Dermis microvascular lymphatic vessel endothelial cell (primary cell): ENCODE measurements at places on chromosomes 1 and 21. TPM values are rescaled to one million over a fixed set of nuclear protein-coding genes. Genes with fewer than 3 reads are reported as not detected.

The TIAM1 gene
- 0.38 and 0.64 TPM in 2 replicates for total RNA-seq

The NTPCR gene
- 8.6 and 9.4 TPM in 2 replicates for total RNA-seq

The ZNF593 gene
- 19.3 and 23.5 TPM in 2 replicates for total RNA-seq

The C1orf87 gene
- total RNA-seq = not detected in 2 replicates

The ITLN1 gene
- not detected in 2 replicates for total RNA-seq

The LRRIQ3 gene
- 0.13 and 0.51 TPM in 2 replicates for total RNA-seq

The SOD1 gene
- 133 and 183 TPM in 2 replicates for total RNA-seq

The SLC35F3 gene
- total RNA-seq = not detected in 2 replicates

The CYYR1 gene
- 7.4 and 8.7 TPM in 2 replicates for total RNA-seq

The RPS6KA1 gene
- 12.4 and 15.9 TPM in 2 replicates for total RNA-seq

The TTC39A gene
- total RNA-seq = 3.5 and 6.3 TPM in 2 replicates

The B3GALT2 gene
- total RNA-seq = 1.5 and 3.7 TPM in 2 replicates

The PALMD gene
- 10.9 and 22.0 TPM in 2 replicates for total RNA-seq

The DTL gene
- 10.6 and 11.4 TPM in 2 replicates for total RNA-seq

The RAB42 gene
- 5.6 and 11.4 TPM in 2 replicates for total RNA-seq

The GJA8 gene
- total RNA-seq = not detected in 2 replicates

The EFNA1 gene
- 132 and 215 TPM in 2 replicates for total RNA-seq

The CNKSR1 gene
- not detected in 2 replicates for total RNA-seq

The WDR26 gene
- 50.5 and 82.1 TPM in 2 replicates for total RNA-seq

The E2F2 gene
- 1.4 and 1.9 TPM in 2 replicates for total RNA-seq

DNA sequence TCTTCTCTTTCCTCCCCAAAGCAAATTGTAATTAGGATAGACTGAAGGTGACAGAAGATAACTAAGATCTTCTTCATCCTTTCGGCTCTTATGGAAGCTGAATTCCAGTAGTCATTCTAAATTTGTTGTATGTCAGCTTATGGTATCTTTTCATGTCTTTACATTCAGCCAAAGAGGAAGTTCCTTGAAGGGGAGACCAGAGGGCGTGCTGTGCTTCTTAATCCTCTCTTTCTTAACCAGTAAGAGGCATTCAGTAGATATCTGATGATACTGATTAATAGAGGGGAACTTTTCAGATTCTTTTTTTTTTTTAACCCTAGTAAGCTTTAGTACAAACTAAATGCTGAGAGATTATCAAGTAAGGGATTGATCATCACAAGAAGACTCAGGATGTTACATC, 102.3 kb downstream of the OSBPL9 start:
- DNase-seq = no peak

GRCh38 chr1:232327899-232328298, 302.0 kb downstream of the SIPA1L2 start:
- DNase-seq = no peak

- no peak for DNase-seq
These were observed 17.3 kb upstream of the TMEM39B start for GRCh38 chr1:32055416-32055815.

DNA sequence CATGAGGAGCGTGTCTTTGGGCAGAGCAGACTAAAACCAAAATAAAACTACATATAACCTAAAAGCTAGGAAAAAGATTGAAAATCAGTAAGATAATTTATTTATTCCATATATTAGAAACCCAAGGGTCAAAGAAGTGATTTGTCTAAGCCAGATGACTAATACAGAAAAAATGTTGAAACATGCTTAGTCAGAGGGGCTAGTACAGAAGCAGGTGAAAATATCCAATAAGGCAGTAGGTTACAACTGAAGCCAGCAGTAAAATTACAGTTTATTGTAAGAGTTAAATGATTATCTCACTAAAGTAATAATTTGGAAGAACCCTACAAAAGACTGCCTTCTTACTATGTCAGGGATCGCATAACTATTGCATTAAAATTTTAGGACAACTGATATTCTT, 1190.9 kb upstream of the PRMT6 start:
- DNase-seq = no peak

- no peak for DNase-seq
These were observed 229.1 kb upstream of the ZP4 start for GRCh38 chr1:238119861-238120260.

DNA sequence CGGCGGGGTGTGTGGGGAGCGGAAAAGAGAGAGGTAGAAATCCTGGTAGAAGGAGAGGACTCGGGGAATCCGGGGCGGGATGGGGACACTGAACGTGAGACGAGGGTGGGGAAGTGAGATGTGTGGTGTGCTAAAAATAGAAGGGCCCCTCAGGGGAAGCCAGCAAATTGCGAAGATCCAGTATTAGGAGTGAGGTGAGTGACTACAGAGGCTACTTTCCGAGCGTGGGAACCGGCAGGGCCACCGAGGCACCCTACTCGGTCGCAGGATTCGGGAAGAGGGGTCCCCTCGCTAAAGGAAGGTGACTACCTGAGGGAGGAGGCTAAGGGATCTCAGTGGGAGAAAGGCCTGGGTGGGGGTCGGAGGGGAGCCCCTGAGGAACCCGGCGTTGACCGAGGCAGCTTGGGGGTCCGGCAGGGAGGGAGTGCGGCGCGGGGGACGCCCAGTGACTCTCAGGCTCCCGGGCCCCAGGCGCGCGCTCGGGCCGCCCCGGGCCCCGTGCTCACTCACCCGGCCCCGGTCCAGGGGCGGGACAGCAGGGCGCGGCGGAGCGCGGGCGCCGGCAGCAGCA, 318 bp downstream of the ALDH4A1 start:
- DNase-seq = no peak

DNA sequence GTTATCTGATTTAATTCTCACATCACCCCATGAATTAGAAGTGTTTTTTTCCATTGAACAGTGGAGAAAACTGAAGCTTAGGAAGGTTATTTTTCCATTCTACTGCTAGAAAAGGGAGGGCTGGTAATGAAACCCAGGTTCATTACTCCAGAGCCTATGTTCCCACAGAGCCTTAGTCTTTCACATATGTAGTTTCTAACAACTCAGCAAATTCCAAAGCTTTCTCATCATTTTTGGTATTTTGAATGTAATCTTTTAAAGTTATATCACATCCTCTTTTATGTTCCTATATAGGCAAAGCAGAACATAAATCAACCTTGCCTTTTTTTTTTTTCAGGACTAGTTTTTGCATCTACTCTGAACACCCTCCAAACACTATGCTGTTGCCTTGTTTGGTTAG, 131.9 kb upstream of the BEND5 start:
- no peak for DNase-seq

GRCh38 chr21:22253761-22254160, 1255.6 kb downstream of the NCAM2 start:
- no peak for DNase-seq

GRCh38 chr1:172486805-172487454, 43.1 kb upstream of the PIGC start:
- no peak for DNase-seq

DNA sequence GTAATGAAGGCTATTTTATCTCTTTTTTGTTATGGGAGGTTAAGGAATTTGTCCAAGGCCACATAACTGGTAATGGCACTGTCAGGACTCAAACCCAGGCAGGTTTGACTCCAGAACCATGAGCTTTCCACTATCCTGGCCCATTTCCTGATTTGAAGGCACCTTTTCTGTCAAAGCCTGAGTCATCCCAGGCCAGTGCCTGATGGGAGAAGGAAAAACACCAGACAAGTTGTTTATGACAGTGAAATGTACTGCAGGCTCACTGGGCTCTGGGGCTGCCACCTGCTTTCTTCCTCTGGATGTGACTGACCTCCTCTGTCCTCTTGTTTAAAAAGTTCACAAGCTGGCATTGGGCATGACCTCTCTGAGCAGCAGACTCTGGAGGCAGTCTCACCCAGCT, 71.8 kb upstream of the SPATA6 start:
- no peak for DNase-seq

DNA sequence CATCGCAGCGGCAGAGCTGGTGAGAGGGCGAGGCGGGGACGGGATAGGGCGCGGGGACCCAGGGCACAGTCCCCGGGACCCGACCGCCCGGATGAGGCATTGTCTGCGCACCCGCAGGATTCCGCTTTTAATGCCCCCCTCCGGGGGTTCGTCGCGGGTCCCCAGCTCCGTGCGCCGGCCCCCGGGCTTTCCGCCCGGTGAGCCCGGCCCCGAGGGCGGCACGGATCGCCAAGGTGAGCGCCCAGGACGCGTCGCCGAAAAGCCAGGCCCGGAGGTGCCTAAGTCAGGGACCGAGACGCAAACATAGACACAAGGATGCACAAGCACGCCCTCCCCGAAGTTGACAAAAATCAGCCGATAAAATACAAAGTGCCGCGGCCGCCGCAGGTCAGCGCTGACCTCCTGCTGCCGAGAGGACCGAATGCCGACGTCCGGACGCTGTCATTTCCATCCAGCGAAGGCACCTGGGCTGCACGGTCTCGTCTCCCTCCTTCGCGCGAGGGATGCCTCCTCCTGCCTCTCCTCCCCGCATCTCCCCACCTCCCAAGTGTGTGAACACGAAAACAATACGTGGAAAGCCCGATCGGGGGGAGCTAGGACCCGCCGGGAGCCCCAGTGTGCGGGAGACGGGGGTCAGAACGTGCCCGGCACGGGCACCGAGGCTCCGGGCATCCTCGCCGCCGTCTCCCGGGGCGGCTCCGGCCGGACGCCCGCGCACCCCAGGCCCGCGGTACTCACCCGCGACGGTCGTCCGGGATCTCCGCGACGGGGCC, 101.1 kb upstream of the SOD1 start:
- no peak for DNase-seq

GRCh38 chr1:230441183-230442029, 15.3 kb upstream of the PGBD5 start:
- no peak for DNase-seq

- no peak for DNase-seq
These were observed 154.0 kb downstream of the DHRS3 start for GRCh38 chr1:12464045-12464461.

- DNase-seq = no peak
These were observed 14.7 kb downstream of the ARID4B start for GRCh38 chr1:235313262-235313661.

DNA sequence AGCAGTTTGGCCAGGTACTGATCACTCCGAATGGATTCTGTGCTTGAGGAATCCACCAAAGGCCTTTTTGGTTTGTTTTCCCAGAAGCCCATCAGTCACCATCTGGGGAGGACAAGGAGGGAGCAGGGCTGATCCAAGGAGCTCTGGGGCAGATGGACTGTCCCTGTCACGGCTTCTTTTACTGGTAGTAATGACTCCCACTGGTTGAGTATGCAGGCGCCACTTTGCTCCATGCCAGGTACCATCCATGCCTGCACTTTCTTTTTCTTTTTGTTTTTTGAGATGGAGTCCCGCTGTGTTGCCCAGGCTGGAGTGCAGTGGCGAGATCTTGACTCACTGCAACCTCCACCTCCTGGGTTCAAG, 101.7 kb downstream of the UBIAD1 start:
- no peak for DNase-seq

GRCh38 chr1:8348777-8349472, 31.0 kb downstream of the SLC45A1 start:
- peak; percentile 67 for DNase-seq

GRCh38 chr1:147605591-147605990, 64.3 kb downstream of the BCL9 start:
- DNase-seq = no peak

- no peak for DNase-seq
These were observed 1502.5 kb downstream of the KCNT2 start for GRCh38 chr1:195105773-195106172.

DNA sequence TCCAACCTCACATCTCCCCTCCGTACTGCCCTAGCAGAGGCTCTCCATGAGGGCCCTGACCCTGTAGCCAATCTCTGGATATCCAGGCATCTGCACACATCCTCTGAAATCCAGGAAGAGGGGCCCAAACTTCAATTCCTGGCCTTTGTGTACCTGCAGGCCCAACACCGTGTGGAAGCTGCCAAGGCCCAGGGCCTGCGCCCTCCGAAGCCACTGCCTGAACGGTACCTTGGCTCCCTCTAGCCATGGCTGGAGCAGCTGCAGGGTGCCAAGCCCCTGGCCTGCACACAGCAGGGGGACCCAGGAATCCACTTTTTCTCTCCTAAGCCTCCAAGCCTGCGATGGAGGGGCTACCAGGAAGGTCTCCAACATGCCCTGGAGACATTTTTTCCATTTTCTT, 84.2 kb downstream of the PTGER3 start:
- DNase-seq = no peak

- no peak for DNase-seq
These were observed 3.9 kb downstream of the DMRTA2 start for GRCh38 chr1:50419192-50419906.

GRCh38 chr21:29538115-29538514, 239.4 kb downstream of the BACH1 start:
- DNase-seq = no peak

DNA sequence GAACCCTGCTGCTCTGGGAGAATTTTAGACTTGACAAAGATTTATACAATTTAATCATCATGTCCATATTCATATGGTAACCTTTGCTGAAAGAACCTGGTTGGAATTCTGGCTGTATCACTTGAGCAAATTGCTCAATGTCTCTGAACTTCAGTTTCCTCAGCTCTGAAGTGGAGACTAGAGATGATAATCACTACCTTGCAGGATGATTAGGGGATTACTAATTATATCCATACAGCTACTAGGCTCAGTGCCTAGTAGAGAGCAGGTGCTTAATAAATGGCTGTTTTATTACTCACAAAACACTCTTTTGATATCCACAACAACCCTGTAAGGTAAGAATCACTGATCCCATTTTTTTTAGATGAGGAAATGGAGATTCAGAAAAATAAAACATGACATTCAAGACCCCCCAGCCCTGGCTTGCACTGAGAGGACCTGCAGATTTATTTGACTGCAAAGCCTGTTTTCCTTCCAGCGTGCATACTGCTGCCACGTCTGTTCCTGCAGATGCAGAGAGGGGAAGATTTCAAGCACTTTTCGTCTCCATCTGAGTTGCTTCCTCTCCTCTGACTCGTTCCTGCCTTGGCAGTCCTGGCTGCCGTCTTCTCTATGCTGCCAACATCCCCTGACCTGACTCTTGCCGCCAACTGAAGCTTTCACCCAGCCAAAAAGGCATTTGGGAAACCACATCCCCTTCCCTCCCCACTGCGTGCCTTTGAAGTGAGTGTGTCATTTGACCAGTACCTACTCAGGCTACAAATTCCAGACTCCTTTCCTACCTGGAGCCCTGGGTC, 203.0 kb downstream of the PLPP3 start:
- no peak for DNase-seq

GRCh38 chr1:234164098-234164709, 209.1 kb upstream of the COA6 start:
- no peak for DNase-seq

- DNase-seq = no peak
These were observed 526.7 kb upstream of the ADAMTS5 start for GRCh38 chr21:27493542-27493941.

DNA sequence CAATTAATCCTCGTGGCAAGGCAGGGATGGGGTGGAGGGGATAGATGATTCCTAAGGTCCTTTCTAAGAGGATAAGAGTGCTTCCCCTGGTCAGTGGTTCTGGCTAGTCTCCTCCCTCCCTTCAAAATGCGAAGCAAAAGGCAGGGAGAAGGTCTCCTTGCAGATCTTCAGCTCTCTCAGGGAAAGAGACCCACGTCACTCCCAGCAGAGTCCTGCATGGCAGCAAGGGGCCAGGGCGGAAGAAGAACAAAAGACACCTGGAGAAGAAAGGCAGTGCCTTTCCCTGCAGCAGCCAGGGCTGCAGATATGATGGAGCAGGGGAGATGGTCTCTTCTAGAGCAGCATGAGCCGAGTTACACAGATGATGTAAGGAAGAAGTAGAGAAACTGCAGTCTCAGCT, 29.6 kb upstream of the SLAMF9 start:
- DNase-seq = no peak
